Upper lobe of right lung (tissue), 1 donor: ENCODE measurements at places on chromosomes 7 and 10. TPM values are rescaled to one million over a fixed set of nuclear protein-coding genes. Genes with fewer than 3 reads are reported as not detected.

- H3K4me3 ChIP-seq: no peak overlapping the region
- H3K36me3 ChIP-seq: no peaks in the 10 kb centered on the region
- DNase-seq: no peak
- H3K27ac ChIP-seq: no peak overlapping the region
- no peaks in the 10 kb centered on the region for H3K27me3 ChIP-seq
Measured at GRCh38 chr7:106415433-106415832, 130.7 kb upstream of the NAMPT start.

DNA sequence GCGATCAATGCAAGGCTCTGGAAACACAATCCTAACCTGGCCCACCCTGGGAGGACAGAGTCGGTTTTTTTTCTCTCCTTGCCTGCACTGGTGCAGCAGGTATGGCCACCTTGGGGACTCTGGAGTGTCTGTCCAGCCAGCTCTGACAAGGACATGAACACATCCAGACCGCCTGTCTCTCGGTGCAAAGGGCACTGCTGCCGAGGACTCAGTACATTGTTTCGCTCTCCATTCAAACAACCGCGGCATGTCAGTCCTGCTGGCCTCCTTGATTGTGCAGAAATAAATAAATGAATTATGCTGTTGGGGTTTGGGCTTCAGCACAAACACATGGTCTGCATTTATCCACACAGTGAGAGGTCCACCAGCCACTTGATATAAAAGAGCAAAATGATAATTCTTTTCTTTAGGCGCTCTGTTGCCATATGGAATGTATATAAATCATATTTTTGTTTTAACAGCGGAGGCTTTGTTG, 565.2 kb downstream of the KCNMA1 start:
- no peaks in the 10 kb centered on the region for H3K27me3 ChIP-seq
- no peak for DNase-seq
- no peak overlapping the region for H3K27ac ChIP-seq
- H3K4me1 ChIP-seq: peaks cover 17% of the 10 kb centered on the region
- H3K36me3 ChIP-seq: no peaks in the 10 kb centered on the region

GRCh38 chr7:79329464-79329863, 124.0 kb downstream of the MAGI2 start:
- no peaks in the 10 kb centered on the region for H3K4me1 ChIP-seq
- H3K27ac ChIP-seq: no peak overlapping the region
- H3K36me3 ChIP-seq: no peaks in the 10 kb centered on the region

The PAX2 gene
- total RNA-seq: not detected

GRCh38 chr7:25056368-25056767, 68.7 kb downstream of the CYCS start:
- H3K36me3 ChIP-seq: no peaks in the 10 kb centered on the region
- H3K4me1 ChIP-seq: no peaks in the 10 kb centered on the region
- DNase-seq: no peak

GRCh38 chr7:1187127-1187526, 27.1 kb upstream of the ZFAND2A start:
- DNase-seq: no peak
- H3K4me3 ChIP-seq: no peak overlapping the region
- no peaks in the 10 kb centered on the region for H3K36me3 ChIP-seq
- H3K27me3 ChIP-seq: peaks cover 20% of the 10 kb centered on the region
- H3K27ac ChIP-seq: no peak overlapping the region
- H3K4me1 ChIP-seq: no peaks in the 10 kb centered on the region
